ENCODE measurements at places on chromosomes 6 and 20.

DNA sequence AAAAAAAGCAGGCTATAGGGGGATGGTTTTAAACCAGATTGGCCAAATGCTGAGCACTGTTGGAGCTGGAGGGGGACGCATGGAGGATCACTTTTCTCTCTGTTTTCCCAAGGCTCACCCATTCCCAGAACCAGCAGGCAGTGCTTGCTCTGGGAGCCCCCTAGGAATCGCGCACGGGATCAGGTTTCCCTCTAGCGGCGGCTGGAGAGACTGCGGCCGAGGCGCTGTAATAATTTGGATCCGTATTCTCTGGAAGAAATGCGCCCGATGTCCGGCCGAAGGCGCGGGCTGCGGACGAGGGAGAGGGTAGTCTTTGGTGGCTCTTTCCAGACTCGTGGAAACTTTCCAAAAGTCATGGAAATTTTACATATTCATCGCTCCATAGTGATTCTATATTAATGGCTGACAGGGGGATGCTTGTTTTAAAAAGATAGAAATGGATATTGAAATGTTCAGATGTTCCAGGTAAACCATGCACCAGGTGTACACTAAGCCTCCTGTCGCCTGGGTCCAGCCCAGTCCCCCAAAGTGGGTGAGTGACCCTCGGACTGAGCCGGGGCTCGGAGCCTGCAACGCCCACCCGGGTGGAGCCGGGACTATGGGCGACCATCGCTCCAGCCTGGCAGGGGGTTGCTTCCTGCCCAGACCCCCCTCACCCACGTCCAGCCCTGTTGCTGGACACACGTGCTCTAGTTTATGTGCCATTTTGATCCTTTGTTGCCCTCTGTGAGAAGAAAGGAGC is 78.7 kb upstream of the PHACTR3 start:
- DNase-seq = peak; percentile 1

DNA sequence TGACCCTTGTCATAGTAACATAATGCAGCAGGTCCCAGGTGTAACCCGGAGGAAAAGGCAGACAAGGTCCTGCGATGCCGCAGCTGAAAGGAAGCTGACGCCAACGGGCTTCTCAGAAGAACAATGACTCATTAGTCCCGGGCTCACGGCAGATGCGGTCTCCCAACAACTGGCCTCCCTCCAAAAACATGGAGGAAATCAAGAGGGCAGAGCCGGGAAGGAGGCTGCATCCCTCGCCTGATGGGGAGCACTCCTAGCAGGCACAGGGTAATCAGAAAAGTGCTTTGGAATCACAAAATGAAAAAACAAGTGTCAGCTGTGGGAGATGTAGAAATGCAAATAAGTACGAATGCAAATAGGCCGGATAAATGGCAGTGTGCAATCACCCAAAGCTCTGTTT is 165.2 kb upstream of the AGPAT4 start:
- DNase-seq = peak; percentile 86

DNA sequence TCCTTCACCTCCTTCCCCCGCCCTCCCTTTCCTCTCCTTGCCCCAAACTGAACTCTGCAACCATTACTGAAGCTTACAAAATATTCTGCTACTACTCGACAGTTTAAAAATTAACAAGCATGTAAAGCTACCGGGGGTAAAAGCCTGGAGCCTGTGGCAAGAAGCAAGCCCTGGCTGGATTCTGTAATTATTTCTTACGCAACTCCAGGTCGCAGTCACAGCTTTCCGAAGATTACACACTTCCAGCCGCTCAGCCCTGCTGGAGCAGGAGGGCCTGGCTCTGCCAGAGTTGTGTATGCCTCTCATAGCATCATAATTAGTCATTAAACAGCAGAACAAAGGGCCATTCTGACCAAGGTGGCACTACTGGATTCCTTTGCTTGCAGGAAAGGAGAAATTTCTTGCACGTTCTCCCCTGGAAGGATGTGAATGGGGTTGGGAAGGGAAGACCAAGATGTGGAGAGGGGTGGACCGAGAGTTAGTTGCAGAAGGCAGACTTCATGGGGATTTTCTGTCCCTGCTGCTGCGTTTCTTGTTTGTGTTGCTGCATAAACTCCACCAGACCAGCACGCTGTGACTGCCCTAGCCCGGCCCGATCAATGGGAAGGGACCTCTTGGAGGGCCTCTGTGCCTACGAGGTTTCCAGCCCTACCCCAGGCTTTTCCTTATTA is 23.6 kb downstream of the FOXQ1 start:
- DNase-seq = peak; percentile 47

GRCh38 chr6:20402342-20403069 is 827 bp downstream of the E2F3 start:
- DNase-seq = no peak

DNA sequence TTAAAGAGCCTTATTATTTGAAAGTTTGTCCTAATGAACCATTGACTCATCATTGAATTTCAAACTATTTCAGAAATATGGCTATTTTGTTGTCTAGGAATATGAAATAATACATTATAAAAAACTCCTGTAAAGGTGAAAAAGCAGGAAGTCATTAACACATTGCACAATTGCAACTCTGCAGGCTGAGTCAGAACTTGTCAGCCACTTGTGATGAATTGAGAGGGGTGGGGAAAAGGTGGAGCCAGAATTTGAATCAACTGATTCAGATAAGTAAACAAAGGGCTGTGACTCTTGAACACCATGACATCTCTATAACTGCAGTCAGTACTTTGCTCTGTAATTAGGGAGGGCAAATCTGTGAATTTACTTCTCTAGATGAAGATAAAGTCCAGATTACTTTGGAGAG is 6.0 kb downstream of the C6orf141 start:
- no peak for DNase-seq

GRCh38 chr20:35560541-35560940 is 18.7 kb downstream of the ERGIC3 start:
- no peak for DNase-seq

GRCh38 chr20:11511821-11512220 is 405.9 kb upstream of the BTBD3 start:
- no peak for DNase-seq

DNA sequence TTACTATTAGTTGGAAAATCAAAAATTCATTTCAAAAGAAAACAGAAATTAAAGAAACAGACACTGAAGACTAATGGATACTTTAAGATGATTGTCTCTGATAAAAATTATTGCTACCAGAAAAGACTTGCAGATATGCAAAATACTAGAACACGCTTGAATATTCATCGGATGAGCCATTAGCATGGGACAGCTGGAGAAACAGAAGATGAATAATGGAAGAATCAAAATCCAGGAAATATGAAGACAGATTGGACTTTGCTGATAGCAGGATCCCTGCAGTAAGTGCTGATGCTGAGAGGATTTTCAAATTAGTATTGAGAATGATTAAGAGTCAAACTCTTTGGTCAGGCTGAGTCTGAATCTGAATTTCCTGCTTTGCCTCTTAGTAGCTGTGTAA is 169.4 kb downstream of the EYS start:
- DNase-seq = no peak

DNA sequence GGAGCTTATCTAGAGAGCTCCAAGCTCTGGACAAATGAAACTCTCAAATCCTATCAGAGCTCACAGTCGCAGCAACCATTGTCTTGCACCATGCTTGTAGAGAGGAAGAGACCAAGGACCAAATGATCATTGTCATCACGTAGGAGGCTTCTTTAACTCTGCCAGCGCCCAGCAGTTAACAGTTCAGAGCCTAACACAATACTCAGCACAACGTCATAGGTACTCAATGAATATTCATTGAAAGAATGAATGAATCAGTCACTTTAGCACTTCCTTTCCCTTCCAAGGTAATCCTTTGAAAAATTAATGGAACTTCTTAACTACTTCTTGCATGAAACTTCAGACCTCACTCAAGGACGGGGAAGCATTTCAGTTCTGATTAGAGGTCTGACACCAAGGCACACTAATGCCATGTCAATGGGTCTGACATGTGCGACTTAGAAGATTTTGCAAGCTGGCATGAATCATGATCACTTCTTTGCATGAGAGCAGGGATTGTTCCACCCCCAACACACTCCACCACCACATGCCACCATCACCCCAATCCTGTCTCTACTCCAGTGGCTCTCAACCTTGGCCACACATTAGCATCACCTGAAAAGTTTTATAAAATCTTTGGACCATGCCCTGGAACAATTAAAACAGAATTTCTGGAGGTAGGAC is 45.1 kb downstream of the KHDC1L start:
- no peak for DNase-seq

DNA sequence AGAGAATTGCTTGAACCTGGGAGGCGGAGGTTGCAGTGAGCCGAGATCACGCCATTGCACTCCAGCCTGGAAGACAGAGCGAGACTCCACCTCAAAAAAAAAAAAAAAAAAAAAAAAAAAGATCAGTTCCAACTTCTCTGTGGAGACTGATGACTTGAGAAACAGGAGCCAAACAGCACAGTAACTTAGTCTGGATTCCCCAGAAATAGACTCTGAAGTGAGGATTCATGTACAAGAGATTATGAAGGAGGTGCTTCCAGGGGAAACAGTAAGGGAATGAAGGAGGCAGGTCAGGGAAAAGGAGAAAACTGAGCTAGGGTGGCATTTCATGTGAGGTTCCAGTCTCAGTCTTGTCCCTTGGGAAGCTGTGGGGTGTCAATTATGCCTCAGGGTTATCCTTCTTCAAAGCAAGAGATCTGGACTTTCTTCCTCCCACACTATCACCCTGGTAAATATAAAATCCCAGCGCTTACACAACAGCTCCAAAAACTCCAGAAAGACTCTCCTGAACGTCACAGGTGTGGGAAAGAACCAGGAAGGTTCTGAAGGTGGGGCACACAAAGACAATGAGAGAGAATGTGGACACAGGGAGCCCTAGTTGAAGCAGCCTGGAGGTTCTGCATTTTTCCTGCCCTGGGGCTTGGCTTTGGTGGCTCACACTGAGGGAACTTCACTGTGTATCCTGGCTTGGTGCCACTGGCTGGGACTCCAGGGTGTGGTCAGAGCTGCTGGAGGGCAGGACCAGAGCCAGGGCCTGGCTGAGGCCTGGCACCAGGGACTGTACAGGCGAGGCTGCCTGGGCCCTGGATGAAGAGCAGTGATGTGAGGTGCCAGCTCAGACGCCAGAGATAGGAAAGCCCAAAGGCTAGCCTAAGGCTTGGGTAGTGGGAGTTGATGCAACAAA is 46.8 kb downstream of the PCNA start:
- DNase-seq = no peak

GRCh38 chr6:90466154-90466940 is 120.5 kb downstream of the MAP3K7 start:
- DNase-seq = no peak

DNA sequence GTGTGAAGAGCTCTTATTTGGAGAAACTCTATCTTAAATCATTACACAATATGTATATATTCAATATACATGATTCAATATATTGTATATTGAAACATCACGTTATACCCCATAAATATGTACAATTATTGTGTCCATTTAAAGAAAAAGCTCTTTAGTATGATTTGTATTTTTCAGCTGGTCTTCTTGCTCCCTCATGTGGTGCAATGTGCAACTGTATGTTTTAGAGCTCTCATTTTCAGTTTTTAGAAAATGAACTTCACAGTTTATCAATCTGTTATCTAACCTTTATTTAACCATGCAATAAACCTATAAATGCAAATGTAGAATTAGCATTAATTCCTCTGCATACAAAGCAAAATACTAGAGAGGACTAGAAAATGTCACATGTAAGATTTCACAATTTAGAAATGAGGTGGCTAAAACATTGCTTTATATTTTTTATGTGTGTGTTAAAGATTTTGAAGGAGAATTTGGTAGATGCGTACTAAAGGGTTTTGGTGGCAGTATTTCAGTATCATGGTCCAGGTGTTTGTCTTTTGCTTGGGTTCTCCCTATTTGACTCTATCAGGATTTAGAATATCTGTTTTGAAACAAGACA is 167.1 kb downstream of the PHF3 start:
- no peak for DNase-seq

DNA sequence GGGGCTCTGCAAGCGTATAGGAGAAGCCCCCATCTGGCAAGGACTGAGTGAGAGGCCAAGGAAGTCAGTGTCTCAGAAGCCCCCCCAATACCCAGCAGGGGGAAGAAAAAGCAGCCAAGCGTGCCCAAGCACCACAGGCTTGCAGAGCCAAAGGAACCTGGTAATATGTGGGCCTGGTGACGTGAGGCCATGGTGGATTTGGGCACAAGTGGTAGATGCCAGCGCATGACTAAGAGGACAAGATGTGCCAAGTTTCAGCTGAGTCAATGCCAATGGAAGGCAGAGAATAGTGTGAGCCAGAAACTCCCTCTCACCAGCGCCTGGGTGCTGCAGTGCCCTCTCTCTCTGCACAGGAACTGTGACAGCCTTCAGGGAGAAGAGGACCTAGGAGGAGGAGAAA is 110.0 kb downstream of the QRSL1 start:
- no peak for DNase-seq
